ENCODE measurements at places on chromosomes 13 and 19.

DNA sequence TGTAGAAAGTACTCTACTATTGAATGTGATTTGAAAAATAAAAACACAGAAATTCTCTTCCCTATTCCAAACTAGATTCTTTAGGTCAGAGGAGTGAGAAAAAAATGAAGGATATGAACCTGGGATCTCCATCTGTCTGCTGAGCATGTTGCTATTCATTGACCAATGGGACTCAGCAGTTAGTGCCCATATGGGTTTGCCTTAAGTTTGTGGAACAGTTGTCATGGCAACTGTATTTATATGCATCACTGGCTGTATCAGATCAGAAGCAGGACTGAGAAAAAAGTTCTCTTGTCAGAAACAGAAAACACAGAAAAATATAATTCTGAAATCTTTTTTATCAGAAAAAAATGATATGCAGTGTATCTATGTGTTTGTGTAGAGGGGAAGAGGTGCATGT is 73.3 kb upstream of the ATXN8OS start:
- DNase-seq: no peak

DNA sequence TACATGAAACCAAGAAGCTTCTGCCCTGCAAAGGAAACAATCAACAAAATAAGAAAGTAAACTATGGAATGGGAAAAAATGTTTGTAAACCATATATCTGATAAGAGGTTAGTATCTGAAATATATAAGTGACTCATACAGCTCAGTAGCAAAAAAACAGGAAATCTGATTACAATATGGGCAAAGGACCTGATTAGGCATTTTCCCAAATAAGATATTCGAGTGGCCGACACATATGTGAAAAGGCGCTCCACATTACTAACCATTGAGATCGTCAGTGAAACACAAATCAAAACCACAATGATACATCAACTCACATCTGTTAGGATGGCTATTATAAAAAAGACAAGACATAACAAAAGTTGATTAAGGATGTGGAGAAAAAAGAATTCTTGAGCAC is 2818.6 kb upstream of the PCDH20 start:
- DNase-seq: peak; percentile 43

DNA sequence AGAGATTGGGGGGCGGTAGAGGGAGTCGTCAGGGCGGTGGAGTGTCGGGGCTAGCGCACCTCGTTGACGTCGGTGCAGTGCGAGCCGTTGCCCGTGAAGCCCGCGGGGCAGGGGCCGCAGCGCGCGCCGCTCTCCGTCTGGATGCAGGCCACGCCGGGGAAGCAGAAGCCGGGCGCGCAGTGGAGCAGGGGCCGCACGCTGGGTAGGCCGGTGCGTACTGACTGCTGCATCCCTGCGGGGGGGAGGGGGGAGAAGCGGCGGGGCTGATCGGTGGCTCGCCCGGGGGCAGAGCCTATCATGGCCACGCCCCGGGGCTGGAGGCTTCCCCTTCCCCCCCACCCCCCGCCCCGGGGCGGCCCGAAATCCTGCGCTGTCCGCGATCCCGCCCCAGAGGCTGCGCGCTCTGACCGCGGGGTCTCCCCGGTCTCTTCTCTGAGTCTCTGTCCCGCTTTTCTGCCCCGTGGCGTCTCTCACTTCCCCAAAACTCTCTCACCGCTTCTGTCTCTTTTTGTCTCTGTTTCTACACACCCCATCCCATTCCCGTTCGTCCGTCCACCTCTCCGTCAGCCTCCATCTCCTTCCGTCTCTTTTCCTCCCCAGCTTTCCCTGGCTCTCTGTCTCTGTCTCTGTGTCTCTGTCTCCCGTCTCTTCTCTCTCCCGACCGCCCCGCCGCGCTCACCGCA is 1.1 kb downstream of the COMP start:
- DNase-seq: peak; percentile 22

DNA sequence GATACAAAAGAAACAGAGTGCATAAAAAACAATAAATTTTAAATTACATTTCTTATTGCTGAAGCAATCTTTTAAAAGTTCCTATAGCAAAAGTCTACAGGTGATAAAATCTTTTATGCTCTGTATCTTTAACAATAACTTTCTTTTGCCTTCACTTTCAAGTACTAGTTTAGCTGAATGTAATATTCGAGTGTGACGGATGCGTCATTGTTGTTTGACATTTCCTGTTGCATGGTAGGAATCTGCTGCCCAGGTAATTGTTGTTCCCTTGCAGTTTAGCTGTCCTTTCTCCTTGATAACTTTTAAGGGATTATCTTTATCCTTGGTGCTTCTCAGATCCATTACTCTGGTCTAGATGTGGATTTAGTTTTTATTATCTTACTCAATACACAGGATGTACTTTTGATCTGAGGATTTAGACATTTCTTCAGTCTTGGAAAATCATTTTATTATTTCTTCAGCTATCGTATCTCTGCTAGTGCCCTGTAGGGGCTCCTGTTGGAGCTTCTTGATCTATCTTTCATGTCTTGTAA is 2.1 kb upstream of the CPB2 start:
- no peak for DNase-seq

DNA sequence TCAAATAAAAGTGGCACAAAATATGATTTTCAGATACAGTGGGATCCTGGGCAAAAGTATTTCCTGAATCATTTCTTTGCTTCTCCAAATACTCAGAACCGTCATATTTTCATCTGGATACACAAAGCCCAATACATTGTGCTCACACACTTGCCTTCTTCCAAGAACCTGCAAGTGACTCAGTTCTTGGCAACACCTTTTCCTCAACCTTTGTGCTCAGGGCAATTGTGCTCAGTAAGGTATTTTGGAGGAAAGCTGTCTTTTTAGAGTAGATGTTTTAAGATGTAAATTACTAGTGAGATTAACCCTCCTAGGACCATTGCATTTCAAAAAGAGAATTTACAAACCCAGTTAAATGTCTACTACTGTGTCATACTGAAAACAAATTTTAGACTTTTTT is 233.5 kb downstream of the EFNB2 start:
- no peak for DNase-seq

DNA sequence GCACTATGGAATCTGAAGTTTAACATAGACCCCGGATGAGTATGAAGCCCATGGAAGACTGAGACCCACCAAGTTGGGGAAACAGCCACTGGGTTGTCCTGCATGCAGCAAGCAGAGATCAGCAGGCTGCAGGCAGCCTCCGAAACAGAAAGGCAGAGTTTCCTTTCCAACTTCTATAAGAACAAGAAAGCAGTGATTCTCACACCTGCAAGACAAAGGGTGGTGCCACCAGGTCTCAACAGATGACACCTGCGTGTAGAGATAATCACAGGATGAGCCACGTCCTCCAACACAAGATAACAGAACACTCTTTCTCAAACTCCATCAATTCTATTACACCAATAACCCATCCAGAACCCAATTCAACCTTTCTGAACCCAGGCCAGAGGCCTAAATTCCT is 457.9 kb downstream of the FOXO1 start:
- DNase-seq: no peak

- DNase-seq: no peak
Measured at GRCh38 chr19:18294467-18294864, 13.0 kb upstream of the JUND start.

GRCh38 chr13:97502181-97502580 is 68.2 kb downstream of the RAP2A start:
- no peak for DNase-seq

DNA sequence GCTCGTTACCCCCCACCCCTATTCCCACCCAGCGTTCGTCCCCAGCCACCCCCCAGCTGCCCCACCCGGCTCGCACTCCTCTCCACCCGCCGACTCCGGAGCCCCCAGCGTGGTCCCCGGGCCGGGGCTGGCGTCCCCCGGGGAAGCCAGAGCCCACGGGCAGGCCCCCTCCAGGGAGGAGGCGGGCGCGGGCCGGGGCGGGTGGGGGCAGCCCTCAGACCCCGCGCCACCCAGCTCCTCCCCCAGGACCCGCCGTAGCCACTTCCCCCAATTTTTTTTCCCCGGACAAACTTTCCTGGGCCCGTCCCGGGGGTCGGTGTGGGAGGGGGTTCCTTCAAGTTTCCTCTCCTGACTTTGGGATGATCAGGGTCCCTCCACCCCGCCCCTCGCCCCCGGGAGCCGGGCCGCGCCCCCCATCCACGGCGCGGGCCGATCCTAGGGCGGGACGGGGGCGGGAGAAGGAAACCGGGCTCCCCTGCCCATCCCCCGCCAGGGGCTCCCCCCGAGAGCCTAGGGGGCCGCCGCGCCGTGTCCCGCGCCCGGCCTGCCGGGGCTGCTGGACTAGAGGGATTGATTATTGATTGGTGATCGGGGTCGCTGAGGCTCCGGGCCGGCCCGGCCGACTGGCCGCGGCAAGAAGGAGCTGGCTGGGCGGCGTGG is 927 bp upstream of the TSHZ3 start:
- no peak for DNase-seq

DNA sequence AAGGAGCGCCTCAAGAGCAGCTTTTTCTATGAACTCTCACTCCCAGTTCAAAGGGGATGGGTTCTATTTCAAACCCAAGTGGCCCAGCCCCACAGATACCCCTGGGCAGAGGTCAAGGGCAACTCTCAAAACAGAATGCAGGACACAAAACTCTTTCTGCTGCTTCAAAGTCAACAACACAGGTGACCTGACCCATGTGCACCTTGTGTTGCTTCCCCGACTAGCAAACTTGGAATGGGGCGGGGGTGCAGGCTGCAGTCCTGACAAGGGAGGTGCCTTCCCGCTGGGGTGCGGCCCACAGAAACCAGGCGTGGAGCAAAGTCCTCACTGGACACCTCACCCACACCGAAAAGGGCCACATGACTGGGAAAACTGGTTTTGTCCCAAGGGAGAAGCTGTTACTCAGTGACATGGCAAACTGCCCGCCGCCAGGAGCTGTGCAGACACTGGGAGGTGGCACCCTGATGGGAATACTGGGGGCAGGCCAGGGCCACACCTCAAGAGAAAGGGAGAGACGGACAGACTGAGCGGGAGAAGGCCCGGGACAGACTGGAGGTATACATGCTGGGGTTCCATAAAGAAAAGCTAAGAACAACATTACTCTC is 17.4 kb downstream of the ZC3H4 start:
- DNase-seq: no peak

DNA sequence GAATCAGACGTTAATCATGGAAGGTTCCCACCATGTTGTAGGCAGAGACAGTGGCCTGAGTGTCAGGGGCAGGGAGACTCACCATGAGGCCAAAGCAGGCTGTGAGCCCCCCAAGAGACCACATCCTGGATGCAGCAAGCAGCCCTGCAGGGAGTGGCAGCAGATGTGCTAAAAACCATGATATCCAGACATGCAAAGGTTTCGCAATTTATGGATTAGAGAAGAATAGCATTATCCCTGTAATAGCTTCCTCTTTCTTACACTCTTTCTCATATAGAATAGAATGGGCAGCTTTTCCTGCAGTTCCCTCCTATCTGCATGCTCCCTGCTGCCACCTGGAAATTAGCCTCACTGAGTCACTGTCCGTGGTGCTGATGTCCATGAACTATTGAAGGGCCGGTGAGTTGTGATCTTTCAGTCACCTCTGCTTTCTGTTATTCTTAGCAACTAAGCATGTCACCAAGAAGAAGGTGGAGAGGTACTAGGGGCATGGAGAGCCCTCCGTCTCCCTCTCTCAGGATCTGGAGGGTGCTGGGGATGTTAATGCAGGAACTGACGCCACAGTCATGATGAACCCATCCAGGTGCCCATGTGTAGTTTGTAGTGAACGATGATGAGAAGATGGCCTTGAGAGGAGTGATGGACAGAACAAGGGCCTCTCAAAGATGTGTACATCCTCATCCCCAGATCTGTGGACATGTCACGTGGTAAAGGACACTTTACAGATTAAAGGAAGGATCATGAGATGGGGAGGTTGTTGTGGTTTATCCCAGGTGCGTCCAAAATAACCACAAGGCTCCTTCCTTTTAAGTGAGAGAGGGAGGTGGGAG is 9.9 kb downstream of the CEACAM4 start:
- peak; percentile 19 for DNase-seq

- DNase-seq: peak; percentile 65
Measured at GRCh38 chr13:20360041-20360491, 127.9 kb upstream of the GJB6 start.

DNA sequence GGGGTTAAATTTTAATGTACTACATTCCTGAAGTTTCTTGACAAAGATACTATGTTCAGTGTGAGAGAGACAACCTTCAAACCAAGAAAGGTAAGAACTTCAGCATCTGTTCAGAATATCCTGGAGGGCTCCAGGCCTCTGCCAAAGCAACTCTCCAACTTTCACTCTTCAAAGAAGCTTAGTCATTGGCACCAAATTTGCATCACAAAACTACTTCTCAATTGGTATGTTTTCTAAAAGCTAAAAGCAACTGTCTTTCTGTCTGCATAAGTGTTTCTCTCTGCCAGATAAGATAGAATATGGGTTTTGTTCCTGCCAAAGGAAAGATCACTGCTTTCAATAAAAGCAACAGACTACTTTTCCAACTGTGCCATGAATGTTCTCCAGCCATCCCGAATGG is 187.4 kb downstream of the SUCLA2 start:
- DNase-seq: no peak

DNA sequence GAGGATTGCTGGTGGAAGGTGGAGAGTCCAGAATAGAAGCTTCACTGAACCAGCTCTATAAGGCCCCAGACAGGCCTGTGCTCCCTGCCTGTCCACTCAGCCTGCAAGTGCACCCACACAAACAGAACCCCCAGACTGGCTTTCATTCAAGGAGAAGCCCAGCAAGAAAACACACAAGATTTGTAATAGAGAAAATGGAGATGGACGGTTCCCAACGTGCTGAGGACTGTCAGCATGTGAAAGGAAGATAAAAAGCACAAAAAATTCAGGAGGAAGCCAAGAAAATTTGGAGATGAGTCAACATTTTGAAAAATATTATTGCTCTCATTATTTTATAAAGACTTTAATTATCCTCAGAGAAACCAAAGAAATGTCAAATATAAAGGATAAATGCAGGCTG is 218.2 kb upstream of the SLC10A2 start:
- no peak for DNase-seq

- DNase-seq: no peak
Measured at GRCh38 chr19:11848200-11848593, 329 bp upstream of the ZNF439 start.

Measured in iris pigment epithelial cell (primary cell).